Astrocyte of the spinal cord (primary cell): ENCODE measurements at places on chromosomes 1 and 21.

GRCh38 chr1:67564193-67564592 lies 120.8 kb upstream of the GADD45A start:
- no peak for DNase-seq

DNA sequence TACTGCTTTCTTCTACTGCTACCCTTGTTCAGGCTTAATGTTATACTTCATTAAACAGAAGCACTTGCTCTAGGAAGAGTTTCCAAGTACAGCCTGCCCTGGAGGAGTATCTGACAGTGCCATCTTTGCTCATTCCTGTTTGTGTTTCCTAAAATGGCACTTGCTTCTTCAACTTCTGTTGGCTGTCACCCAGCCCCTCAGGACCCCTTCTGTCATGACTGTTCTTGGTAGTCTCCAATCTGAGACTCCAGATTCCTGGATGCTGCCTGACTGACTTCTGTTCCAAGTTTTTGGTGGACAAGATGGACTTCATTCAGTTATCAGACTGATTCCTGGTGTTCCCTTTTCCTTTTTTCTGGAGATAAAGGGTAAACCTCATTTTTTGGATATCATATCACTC lies 104.1 kb downstream of the SLC35F3 start:
- no peak for DNase-seq

DNA sequence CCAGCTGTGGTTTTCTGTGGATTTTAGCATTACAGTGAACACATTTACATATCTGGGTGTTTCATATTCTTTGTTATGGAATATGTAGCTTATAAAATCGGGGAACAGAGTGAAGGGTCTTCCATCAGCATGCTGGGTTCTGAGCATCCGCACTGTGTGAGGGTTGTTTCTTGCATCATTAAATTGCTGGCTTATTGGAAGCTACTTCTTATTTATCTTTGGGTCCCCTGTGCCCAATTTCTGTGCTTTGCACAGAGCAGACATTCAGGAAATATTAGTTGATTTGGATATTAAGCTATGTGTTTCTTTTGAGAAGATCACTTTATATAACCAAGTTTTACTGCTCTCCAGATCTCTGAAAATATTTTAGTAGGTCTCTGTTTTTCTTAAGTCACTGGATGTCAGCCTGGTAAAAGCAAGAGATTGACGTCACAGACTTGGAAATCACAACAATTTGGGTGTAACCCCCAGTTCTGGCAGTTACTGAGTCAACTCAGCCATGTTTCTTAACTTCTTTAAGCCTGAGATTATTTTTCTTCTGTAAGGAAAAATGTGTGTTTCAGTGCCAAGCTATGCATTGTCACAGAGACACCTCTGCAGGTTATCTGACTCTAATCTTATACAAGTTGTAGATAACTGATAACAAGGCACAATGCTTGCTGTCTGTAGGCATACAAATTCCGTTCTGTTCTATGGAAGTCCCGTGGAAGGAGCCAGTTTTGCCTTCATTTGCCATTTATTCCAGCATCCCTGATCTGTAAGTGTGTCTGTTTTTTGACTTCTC lies 258.3 kb upstream of the KAZN start:
- DNase-seq: no peak

DNA sequence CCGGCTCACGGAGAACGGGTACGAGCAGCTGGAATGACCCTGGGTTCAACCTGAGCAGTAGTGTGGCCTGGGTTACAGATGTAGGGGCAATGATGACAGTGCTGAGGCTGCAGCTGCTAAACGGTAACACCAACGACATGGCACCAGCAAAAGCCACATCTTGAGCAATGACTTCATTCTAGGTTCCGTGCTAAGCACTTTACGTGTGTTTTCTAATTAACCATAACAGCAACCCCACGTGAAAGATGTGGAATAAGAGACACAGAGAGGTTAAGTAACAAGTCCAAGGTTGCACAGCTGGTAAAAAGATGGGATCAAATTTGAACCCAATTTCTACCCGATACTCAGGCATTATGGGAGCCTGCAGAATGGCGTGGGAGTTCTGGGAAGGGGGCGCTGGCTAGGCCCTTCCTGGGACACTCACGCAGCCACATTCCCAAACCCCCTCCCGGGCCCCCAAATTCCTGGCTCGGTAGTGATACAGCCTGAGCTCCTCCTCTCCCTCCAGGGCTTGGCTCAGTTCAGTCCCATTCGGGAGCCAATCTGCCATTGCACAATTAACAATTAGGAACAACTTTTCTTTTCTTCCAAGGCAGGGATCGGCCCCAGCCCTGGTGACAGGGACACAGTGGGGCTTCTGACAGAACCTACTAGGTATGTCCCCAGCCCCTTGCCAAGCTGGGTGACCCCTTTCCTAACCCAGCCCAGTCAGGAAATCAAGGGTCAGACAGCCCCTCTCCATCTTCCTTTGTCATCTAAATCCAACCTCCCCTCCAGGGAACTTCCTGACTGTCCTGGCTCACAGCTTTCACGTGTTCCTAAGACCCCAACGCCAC lies 23.8 kb upstream of the ECE1 start:
- DNase-seq: no peak

- DNase-seq: no peak
Measured at GRCh38 chr1:19708567-19709110, 44.0 kb downstream of the HTR6 start.

- no peak for DNase-seq
Measured at GRCh38 chr1:32540605-32541004, 1.4 kb downstream of the ZBTB8A start.

GRCh38 chr1:26797627-26798026 lies 9.9 kb downstream of the PIGV start:
- no peak for DNase-seq

DNA sequence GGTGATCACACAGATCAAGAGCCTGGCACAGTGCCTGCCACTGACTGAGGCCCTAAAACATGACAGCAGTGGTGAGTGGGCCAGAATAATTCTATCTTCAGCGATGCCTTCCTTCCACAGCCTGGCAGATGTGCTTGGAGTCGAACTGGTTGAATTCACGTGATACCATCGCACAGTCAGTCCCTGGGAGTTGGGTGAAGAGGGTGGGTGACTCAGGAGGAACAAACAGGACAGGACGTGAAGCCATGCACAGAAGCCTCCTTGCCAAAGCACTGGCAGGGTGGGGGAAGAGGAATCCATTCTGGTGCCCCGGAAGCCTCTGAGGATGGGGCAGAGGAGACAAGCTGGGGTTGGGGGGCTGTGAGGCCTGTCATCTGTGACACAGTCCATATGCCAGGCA lies 80.3 kb upstream of the WNT4 start:
- DNase-seq: no peak
